ENCODE measurements at places on chromosomes 7 and 10. TPM values are rescaled to one million over a fixed set of nuclear protein-coding genes. Genes with fewer than 3 reads are reported as not detected.

Gene CEP55
- 6.0 TPM for total RNA-seq

Gene PDK4
- total RNA-seq: not detected

Gene TMEM229A
- total RNA-seq: not detected

Gene INMT
- total RNA-seq: 1.7 TPM

Gene MLXIPL
- 0.86 TPM for total RNA-seq

Gene PAPOLB
- 1.2 TPM for total RNA-seq

Gene ZPBP
- not detected for total RNA-seq

Gene ACADSB
- total RNA-seq: 9.9 TPM

GRCh38 chr7:108073305-108074070 lies 56.7 kb downstream of the LAMB4 start:
- H3K27ac ChIP-seq: no peak overlapping the region
- H3K4me1 ChIP-seq: peaks cover 24% of the 10 kb centered on the region
- no peaks in the 10 kb centered on the region for H3K27me3 ChIP-seq
- DNase-seq: no peak

GRCh38 chr10:72765051-72765745 lies 73.3 kb downstream of the MCU start:
- H3K36me3 ChIP-seq: no peaks in the 10 kb centered on the region
- peaks cover 2% of the 10 kb centered on the region for H3K4me1 ChIP-seq
- no peak overlapping the region for H3K4me3 ChIP-seq
- H3K27me3 ChIP-seq: no peaks in the 10 kb centered on the region
- no peak for DNase-seq

- no peak overlapping the region for H3K4me3 ChIP-seq
- no peak overlapping the region for H3K27ac ChIP-seq
- H3K36me3 ChIP-seq: no peaks in the 10 kb centered on the region
- DNase-seq: no peak
These were observed 96.0 kb downstream of the ANK3 start for GRCh38 chr10:60293581-60294175.

DNA sequence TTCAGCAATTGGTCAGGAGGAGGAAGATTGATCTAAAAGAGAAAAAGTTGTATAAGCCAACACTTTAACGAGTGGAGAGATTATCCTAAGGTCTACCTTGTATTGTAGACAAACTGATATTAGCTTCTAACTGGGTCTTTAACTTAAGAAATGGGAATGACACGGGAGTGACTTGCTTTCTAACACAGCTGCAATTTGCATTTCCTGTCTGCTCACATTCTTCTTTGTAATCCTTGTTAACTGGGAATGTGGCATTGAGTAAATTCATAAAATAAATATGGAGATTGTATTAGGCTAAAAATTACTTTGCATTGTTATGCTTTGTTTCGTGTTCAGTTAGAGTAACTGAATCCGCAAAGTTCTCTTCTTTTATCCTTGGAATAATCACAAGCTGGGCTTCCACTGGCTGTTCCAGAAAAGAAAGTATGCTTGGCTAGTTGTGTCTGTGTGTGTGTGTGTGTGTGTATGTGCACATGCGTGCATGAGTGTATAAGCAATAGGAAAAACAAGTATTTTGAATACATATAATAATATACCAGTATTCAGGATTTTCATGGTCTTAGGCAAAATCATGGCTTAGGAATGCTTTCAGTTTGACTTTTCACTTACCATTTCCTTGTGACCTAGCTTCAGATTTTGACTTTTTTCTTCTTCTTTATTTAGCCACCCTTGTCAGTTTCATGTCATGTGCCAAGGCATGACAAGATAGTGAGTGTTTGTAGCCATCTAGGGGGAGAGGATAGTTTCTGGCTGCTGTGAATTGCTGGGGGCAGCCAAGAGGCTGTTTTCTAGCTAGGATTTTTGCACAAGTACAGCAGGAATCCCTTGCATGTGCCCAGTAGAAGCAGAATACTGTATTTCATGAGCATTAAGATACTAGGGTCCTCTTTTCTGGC lies 54.5 kb upstream of the FZD8 start:
- no peak overlapping the region for H3K4me3 ChIP-seq
- H3K27ac ChIP-seq: no peak overlapping the region
- peaks cover 14% of the 10 kb centered on the region for H3K4me1 ChIP-seq

- no peak overlapping the region for H3K27ac ChIP-seq
- no peak for DNase-seq
- H3K4me3 ChIP-seq: no peak overlapping the region
- peaks cover 3% of the 10 kb centered on the region for H3K36me3 ChIP-seq
These were observed 516.4 kb upstream of the ZMIZ1 start for GRCh38 chr10:78552261-78552811.

GRCh38 chr7:70457883-70458680 lies 673.9 kb upstream of the GALNT17 start:
- H3K4me1 ChIP-seq: no peaks in the 10 kb centered on the region
- H3K4me3 ChIP-seq: no peak overlapping the region
- DNase-seq: no peak
- no peaks in the 10 kb centered on the region for H3K36me3 ChIP-seq
- no peaks in the 10 kb centered on the region for H3K27me3 ChIP-seq

- DNase-seq: no peak
- H3K4me3 ChIP-seq: no peak overlapping the region
- no peaks in the 10 kb centered on the region for H3K4me1 ChIP-seq
- no peak overlapping the region for H3K27ac ChIP-seq
- H3K36me3 ChIP-seq: no peaks in the 10 kb centered on the region
These were observed 52.0 kb downstream of the JAKMIP3 start for GRCh38 chr10:132117636-132118190.

GRCh38 chr7:96822824-96823223 lies 113.2 kb upstream of the SEM1 start:
- H3K27me3 ChIP-seq: no peaks in the 10 kb centered on the region
- no peak overlapping the region for H3K27ac ChIP-seq
- no peak for DNase-seq
- no peak overlapping the region for H3K4me3 ChIP-seq

- no peak for DNase-seq
- peak overlapping the region; percentile 81 for H3K27ac ChIP-seq
- H3K4me1 ChIP-seq: peaks cover 78% of the 10 kb centered on the region
- H3K36me3 ChIP-seq: no peaks in the 10 kb centered on the region
- peaks cover 2% of the 10 kb centered on the region for H3K27me3 ChIP-seq
These were observed 87.9 kb downstream of the RNF216 start for GRCh38 chr7:5693529-5693928.

GRCh38 chr7:107638594-107638993 lies 22.0 kb upstream of the SLC26A4 start:
- no peak overlapping the region for H3K27ac ChIP-seq
- no peak for DNase-seq
- peaks cover 2% of the 10 kb centered on the region for H3K27me3 ChIP-seq
- no peaks in the 10 kb centered on the region for H3K36me3 ChIP-seq
- peaks cover 14% of the 10 kb centered on the region for H3K4me1 ChIP-seq

- H3K4me1 ChIP-seq: no peaks in the 10 kb centered on the region
- H3K27ac ChIP-seq: no peak overlapping the region
- DNase-seq: no peak
- H3K36me3 ChIP-seq: no peaks in the 10 kb centered on the region
These were observed 20.8 kb downstream of the LAT2 start for GRCh38 chr7:74230446-74231231.

DNA sequence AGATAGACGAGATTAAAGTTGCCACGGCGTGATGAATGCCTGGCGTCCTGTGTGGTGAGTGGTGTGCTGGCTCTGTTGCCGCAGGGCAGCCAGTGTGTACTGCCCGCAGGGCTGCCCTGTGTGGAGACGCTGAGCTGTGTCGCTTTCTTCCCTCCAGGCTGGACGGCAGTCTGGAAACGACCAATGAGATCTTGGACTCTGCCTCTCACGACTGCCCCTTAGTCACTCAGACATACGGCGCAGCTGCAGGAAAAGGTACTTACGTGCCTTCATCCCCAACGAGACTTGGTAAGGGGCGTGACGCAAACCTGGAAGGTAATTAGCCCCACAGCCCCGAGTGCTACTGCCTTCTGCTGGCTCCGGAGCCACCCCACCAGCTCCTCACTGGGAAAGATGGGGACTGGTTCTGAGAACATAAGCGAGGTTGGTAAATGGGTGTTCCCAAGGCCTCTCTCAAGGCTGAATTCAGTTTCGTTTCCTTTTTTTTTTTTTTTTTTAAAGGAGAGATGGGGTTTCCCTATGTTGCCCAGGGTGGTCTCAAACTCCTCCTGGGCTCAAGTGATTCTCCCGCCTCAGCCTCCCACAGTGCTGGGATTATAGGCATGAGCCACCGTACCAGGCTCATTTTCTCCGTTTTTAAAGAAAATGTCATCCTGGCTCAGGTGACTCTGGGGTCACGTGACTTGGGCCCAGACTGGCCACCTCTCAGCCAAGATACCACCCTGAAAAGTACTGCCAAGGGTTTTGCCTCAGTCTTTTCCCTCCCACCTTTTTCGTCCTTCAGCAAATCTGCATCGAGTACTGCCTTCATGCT lies 39.6 kb downstream of the WIPI2 start:
- peaks cover 4% of the 10 kb centered on the region for H3K36me3 ChIP-seq
- no peak for DNase-seq
- H3K27ac ChIP-seq: no peak overlapping the region
- no peak overlapping the region for H3K4me3 ChIP-seq
- H3K27me3 ChIP-seq: no peaks in the 10 kb centered on the region
- H3K4me1 ChIP-seq: no peaks in the 10 kb centered on the region

DNA sequence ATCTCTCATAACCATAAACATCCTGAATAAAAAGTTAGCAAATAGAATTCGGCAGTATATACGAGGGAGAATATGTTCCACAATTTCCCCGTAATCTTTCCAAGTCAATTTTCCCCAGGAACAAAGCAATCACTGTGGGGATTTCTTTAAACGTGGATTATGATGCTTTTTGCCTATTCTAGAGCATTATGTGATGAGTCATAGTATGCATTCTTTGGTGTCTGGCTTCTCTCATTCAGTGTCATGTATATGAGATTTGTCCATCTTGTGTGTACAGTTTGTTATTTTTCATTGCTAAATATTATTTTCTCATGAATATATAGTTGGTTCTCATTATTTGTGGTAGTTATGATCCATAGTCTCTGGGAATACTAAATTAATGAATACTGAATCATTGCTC lies 9.9 kb upstream of the OR9A4 start:
- H3K4me1 ChIP-seq: peaks cover 2% of the 10 kb centered on the region
- no peak overlapping the region for H3K4me3 ChIP-seq
- H3K36me3 ChIP-seq: no peaks in the 10 kb centered on the region
- H3K27me3 ChIP-seq: no peaks in the 10 kb centered on the region

All from glutamatergic neuron (in vitro differentiated cells).